ENCODE measurements at places on chromosomes 4 and X.

GRCh38 chr4:97670703-97671269 is 472.5 kb downstream of the STPG2 start:
- no peak for DNase-seq

DNA sequence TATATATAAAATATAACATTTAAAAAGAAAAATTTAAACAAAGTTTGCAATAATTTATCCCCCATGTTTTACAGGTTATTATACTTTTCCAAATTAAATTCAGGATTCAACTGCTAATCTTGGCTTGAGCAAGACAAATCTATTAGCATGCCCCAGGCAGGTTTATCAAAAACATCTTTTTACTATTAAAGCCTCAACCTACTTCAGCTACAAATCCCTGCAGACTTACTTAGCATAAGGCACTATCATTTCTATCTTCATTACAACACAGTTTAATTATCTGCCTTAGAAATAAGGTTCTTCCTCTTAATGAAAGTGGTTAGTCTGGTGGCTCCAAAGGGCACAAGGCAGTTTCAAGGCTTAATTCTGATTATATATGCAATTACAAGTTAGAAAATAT is 477.6 kb downstream of the PACRGL start:
- DNase-seq: no peak

DNA sequence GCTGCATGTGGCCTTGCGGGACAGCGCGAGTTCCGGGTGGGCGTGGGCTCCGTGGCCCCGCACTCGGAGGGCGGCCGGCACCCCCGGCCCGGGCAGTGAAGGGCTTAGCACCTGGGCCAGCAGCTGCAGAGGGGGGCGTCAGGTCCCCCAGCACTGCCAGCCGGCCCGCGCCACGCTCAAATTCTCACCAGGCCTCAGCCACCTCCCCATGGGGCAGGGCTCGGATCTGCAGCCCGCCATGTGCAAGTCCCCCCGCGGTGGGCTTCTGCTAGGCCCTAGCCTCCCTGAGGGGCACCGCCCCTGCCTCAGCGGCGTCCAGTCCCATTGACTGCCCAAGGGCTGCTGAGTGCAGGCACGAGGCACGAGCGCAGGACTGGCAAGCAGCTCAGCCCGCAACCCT is 2.6 kb upstream of the MCUB start:
- no peak for DNase-seq

GRCh38 chrX:137425273-137425902 is 140.5 kb upstream of the ZIC3 start:
- no peak for DNase-seq

DNA sequence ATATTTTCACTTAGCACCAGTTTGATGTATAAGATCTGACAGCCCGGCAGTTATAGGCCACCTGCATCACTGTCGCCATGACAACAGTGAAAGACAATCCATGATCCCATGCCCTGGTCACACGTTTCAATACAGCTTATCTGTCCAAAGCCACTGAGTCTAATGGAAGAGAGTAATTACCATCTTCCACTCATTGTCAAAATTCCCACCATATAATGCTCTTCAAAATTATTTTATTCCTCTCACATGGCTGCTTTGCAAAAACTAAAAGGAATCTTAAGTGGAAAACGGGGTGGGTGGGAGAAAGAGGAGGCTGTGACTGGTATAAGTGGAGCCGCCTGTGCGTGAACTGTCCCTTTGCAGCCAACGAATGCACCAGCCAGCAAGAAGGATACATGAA is 44.2 kb downstream of the MAML3 start:
- DNase-seq: no peak

GRCh38 chrX:46823481-46823880 is 13.4 kb upstream of the RP2 start:
- DNase-seq: no peak

GRCh38 chrX:15441464-15441863 is 51.7 kb downstream of the PIR start:
- DNase-seq: no peak

GRCh38 chr4:173527103-173527891 is 2.7 kb downstream of the HAND2 start:
- DNase-seq: no peak

DNA sequence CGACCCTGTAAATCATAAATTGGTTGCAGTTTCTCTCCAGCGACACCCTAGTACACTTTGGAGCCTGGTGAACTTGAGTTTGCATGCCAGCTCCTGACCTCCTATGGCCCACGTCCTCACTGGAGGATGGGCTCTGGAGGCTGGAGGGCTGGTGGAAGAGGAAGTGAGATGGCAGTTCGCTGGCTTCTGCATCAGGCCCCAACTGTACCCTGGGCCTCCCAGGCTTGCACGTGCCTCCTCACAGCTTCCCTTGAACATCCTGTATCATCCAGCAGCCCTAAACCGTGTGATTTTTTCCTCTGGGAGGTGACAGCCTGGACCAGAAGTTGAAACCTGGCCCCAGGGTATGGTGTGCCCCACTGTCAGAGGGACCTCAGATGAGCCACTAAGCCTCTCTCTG is 78.5 kb downstream of the HTRA3 start:
- no peak for DNase-seq

DNA sequence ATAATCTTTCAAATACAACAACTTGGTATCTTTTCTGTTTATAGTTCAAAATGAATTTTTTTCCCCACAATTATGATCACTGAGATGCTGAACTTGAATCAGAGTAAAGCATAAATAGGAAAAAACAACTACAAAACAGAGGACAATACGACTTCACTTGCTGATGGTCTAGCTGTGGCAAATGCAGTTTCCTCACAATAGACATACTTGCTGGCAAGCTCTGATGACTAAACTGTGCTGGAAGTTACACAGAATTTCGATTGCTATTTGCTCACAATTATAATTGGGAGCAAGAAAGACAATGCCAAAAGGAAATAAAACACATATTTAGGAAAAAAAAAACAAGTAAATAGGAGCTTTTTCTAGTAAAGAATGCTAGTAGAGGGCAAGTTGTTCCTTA is 14.7 kb downstream of the VEGFC start:
- DNase-seq: no peak

GRCh38 chr4:10239982-10240654 is 123.5 kb upstream of the WDR1 start:
- DNase-seq: no peak

DNA sequence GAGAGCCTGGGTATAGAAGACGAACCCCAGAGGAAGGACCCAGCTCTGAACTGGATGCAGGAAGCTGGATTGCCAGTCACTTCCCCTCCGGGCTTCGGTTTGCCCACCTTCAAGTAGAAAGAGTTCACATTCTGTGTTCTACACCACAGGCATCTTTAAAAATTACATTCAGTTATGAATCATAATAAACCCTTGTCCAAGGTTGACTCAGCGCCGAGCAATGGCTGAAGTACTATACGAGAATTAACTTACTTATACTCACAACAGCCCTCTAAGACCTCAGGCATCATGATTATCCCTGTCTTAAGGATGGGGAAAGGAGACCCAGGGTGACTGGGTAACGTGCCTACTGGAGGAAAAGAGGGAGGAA is 72.5 kb downstream of the EVC2 start:
- no peak for DNase-seq

DNA sequence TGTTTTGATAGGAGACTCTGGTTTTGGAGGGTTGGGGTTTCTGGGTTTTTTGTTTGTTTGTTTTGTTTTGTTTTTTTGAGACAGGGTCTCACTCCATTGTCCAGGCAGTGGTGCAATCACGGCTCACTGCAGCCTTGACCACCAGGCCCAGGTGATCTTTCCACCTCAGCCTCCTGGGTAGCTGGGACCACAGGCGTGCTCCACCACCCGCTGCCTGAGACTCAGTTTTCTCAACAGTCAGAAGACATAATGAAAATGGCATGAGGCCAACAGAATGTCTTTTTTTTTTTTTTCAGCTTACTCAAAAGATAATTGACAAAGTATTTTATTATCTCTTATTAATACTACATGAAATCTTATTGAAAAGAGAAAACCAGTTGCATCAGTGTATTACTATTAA is 32.4 kb downstream of the TNIP2 start:
- no peak for DNase-seq

DNA sequence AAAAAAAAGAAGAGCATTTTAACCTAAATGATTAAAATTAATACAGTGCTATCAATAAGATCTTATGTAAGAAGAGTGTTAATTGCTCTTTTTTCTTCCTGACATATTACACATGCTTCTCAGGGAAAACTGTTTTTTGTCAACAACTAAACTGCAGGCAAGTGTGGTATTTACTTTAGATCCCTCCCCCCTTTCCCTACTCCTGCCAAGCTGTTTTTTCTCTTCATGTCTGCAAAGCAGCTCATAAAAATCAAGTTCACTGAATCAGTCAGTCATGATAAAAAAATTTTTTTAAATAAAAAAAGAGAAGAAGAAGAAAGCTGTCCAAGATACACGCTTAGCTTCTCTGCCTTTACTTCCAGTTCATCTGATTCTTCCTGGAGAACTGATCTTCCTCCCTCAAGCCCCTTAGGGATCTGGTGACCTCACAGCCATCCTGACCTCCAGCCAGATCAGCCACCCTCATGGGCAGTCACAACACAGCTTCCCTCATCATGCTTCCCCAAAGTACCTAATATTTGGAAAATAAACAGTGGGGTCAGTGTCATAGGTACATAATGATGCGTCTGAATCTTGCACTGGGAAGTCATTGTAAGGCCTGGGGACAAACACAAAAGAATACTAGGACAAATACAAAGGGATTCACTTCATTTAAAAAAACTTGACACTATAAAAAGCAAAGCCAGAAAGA is 87.0 kb downstream of the ZNF827 start:
- no peak for DNase-seq

DNA sequence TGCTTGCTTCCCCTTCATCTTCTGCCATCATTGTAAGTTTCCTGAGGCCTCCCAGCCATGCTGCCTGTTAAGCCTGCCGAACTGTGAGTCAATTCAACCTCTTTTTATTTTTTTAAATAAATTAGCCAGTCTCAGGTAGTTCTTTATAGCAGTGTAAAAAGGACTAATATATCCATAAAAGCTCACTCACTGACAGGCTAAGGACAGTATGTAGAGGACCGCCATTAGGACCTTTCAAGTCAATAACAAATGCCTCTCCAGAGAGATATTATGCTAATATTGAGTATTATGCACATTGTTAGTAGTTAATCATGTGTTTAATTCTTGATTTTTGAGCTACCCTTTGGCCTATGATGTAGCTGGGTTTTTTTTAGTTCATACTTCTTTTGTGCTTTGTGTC is 62.6 kb upstream of the GYPA start:
- no peak for DNase-seq

DNA sequence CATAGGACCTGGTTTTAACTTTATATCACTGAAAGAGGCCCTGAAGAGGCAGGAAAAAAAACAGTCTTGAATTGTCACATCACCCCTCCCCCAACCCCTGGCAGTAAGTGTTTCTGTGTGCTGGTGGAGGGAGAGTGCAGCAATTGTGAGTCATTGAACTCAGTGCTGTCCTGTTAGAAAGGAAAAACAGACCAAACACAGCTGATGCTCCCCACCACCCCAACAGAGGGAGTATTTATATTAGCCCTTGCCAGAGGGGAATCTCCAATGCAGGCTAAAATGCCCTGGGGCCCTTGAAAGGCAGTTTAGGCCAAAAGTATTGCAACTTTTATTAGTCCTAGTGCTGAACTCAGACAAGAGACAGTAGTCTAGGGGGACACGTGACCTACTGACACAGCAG is 197.8 kb upstream of the AGTR2 start:
- no peak for DNase-seq

- DNase-seq: no peak
Observed at GRCh38 chrX:50106051-50106675, 94.6 kb downstream of the AKAP4 start.

GRCh38 chr4:166822386-166822785 is 411.9 kb downstream of the SPOCK3 start:
- no peak for DNase-seq

DNA sequence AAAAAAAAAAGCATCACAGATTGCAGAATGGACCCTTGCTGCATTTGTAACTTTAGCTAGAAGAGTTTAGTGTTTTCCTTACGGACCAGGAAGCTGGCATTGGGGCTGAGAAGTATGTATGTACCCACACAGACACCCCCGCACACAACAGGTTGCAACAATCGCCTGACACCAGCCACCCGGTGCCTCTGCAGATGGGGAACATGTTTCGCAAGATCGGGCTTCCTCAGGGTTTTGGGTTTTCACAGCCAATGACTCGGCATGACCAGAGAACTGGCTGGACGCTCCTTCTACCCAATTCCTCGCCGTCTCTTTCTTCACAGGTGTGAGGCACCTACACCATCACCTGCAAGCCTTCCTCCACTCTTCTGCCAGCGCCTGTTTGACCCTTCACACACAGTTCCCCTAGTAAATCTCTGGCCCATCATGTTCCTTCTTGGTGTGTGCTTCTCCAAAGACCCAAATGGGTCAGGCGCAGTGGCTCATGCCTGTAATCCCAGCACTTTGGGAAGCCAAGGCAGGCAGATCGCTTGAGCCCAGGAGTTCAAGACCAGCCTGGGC is 70.4 kb downstream of the DHRSX start:
- DNase-seq: no peak

- no peak for DNase-seq
Observed at GRCh38 chr4:79651456-79651855, 243.4 kb upstream of the GK2 start.

- DNase-seq: no peak
Observed at GRCh38 chr4:141599853-141600252, 36.5 kb upstream of the IL15 start.

DNA sequence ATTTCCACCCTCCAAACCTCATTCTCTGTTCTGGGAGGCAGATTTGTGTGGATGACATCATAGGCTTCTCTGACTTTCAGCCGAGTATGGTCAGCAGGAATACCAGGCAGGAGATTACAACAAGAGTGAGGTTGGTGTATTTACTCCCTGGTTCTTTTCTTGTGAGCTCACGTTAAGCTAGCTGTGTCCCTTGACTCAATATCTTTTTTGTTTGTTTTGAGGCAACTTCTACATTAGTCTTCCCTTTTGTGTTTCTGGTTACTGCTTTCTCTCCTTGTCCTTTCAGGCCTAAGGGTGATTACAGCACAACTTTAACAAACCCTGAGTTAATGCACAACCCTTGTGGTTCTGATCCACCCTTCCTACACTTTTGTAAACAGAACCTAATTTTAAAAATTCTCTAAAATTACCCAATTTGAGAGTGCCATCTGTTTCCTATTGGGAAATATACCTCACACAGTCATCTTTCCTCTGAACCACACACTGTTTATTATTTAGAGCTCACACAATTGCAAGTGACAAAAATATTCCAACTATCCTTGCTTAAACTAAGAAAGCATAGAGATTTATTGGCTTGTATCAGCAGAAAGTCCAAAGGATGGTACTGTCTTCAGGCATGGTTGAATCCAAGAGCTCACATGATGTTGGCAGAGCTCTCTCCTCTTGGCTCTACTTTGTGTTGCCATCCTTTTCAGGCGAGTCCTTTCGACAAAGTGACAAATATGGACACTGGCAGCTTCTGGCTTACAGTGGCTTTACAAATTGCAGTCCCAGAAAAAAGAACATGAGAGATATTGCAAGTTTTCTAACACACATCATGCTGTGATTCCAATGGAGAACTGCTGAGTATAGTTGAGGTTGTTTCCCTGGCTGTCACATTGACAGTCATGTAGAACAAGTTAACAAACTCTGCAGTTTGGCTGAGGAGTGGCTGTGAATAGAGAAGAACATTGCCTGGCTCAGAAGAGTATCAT is 150.5 kb upstream of the DDIT4L start:
- no peak for DNase-seq

- DNase-seq: no peak
Observed at GRCh38 chrX:110428144-110428543, 69.5 kb downstream of the RTL9 start.

All from stimulated activated CD8-positive, alpha-beta memory T cell treated with anti-CD3 and anti-CD28 coated beads, Interleukin-4, amount 100 ng/mL, for 4 hours (primary cell).